ENCODE measurements at places on chromosomes 4 and X.
A peak's percentile ranks its signal among the peaks of the same experiment; 100 is the strongest.

DNA sequence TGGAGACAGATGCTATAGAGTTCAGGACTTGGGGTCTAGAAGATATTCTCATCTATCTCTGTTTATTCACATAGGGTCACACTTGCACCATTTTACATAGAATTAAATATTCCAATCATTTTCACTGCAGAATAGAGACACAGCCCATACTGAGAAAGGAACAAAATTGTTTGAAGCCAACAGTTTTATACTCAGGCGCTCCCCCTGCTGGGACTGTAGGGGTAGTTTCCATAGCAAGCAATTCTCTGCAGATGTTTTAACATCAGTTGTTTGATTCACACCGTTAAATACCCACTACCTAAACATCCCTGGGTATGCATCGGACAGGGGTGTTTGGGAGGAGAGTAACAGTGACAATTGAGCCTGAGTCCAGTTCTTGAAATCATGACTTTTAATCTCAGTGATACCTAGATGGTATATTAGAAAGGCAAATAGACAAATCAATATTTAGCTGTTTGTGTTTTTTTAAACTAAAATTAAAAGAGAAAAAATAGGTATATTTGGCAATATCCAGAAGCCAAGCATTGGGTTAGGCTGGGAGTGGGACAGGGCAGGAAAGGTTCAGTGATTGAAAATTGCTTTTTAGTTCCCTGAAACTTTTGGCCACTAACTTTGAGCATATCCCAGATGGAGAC is 33.8 kb downstream of the LONRF3 start:
- peak; percentile 4 for DNase-seq

- DNase-seq: no peak
Measured at GRCh38 chr4:53012738-53013137, 150.6 kb downstream of the RASL11B start.

GRCh38 chr4:21543514-21543913 is 405.1 kb downstream of the KCNIP4 start:
- DNase-seq: no peak

DNA sequence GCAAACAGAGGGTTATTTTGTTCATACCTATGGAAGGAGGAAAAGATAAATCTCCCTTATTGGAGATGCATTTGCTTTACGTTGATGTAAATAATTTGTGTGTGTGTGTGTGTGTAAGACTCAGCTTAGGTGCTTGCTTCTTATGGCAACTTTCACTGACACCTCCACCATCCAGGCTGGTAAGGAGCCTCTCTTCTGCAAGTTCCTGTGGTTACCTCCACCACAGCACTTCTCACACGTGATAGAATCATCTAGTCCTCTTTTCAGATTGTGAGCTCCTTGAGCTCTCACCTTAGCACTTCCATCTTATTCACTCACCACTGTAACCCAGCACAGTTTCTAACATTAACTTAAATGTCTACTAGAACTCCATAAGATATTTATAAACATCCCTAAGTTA is 553.7 kb downstream of the FGF13 start:
- no peak for DNase-seq

- DNase-seq: no peak
Measured at GRCh38 chrX:118448273-118448783, 47.3 kb upstream of the DOCK11 start.

- DNase-seq: no peak
Measured at GRCh38 chr4:155161357-155161756, 47.1 kb upstream of the NPY2R start.
